GM23248 (cell line): ENCODE measurements at places on chromosomes 4 and X.

DNA sequence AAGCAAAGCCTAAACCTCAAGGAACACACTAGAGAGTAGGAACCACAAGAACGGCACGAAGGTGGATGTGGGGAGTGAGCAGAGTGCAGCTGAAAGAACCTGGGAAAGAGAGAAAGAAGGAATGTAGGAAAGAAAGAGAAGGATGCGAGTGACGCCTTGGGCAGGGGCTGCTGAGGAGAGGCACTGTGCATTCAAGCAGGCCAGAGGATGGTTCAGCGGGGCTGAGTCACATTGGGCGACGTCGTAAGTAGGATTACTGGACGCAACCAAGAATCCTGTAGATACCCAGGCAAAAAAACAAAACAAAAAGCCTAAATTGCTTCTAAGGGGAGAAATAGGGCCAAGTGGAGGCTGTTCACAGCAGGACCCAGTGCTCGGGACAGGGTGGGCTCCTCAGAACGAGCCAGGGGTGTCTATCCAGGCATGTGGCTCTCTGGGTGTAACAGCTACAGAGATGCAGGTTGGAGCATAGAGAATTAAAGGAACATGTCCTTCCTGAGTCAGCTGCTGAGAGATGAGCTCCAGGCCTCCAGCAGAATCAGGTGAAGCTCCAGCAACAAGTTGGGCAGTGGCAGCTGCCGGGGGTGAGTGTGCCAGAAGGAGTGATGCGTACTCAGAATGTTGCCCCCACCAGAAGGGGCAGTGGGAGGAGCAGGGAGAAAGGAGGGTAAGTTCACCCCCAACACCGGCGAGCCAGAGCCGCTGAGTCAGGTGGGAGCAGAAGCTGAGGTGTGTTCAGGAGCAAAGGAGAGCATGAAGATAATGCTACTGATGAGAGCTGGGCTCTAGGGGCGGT is 38.6 kb downstream of the NELFA start:
- no peak for DNase-seq

DNA sequence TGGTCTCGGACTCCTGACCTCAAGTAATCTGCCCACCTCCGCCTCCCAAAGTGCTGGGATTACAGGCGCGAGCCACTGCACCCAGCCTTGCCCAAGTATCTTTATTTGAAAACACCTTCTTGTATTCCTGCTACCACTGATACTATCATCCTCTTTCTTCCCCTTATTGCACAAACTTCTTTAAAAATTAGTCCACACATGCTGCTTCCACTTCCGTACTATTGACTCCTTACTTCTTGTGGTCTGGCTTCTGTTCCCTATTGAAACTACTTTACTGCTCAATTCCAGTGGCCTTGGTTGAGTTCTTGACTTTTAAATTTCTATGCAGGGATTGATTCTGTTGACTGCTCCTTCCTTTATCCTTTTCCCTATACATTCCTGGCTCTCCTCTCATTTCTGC is 38.8 kb downstream of the MTM1 start:
- DNase-seq: no peak

DNA sequence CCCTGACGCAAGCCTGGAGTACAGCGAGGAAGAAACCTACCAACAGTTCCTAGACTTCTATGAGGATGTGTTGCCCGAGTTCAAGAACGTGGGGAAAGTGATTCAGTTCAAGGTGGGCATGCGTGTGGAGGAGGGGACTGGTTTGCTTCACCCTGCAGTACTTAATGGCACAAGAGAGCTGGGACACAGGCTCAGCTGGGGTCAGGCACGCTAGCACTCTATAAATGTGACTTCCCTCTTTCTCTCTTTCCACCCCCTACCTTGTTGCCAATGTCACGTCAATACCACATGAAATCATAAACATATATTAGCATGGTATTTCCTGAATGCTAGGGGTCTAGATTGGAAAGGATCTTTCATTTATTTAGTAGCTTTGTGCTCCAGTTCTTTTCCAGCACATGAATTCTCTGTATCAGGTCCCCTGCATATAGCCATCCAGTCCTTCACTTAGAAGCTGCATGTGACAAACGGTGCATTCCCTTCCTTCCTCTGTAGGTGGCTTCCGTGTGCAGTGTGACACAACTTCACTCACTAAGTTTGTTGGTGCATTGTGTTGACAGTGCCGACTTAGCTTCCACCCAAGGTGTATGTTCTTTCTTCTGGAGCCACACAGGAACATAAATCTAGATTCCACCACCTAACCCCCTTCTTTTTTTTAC is 25.6 kb downstream of the ZRSR2 start:
- peak; percentile 31 for DNase-seq

DNA sequence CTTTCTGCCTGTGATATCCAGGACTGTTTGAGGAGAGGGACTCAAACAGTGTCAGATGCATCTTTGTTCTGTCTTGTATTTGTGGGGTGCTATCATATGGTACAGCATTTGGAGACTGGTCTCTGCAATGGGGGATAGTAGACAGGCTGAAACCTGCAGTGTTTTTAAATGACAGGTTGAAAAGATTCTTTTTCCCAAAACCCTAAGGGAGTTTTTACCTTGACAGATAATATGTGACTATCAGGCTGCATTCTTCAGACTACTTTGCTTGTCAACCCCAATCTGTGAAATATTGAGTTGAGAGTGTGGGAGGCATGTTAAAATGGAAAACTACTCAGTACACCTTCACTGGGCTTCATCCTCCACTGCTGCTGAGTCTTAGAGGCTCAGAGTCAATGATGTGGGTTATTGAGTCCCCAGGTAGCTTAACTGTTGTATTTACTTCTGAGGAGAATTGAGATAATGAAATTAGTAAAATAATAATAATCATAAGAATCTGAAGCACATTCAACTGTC is 274.9 kb downstream of the GASK1B start:
- no peak for DNase-seq

GRCh38 chrX:100478714-100479306 is 68.7 kb upstream of the PCDH19 start:
- DNase-seq: no peak

DNA sequence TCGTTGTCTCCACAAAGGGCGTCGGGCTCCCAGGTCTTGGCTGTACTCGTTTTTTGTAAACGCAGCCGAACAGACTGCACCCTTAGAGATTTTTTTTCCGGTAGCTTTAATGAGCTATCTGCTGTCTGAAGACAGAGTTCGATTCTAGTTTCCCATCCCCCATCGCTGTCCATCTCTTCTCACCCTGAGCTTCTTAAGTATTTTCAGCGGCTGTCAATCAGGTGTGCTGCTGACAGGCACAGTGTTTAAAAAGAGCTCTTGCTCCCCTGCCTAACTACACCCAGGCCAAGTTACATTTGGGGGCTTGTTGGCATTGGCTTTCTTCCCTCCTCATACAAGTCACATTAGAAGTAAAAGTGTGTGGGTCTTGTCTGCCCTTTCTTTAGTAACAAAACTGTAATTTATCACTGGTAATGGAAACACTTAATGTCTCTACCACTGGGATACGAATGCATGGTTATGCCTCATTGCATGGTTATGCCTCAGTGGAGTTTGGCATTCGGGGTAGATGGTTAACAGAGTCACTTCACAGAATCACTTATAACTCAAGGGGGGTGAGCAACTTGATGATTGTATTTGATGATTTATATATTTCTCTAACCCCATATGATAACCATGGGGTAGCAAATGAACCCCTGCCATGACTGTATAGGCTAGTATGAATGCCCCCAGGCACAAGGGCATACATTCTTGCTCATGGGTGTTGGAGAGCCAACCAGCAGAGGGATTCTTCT is 1.4 kb upstream of the ARHGAP6 start:
- no peak for DNase-seq

DNA sequence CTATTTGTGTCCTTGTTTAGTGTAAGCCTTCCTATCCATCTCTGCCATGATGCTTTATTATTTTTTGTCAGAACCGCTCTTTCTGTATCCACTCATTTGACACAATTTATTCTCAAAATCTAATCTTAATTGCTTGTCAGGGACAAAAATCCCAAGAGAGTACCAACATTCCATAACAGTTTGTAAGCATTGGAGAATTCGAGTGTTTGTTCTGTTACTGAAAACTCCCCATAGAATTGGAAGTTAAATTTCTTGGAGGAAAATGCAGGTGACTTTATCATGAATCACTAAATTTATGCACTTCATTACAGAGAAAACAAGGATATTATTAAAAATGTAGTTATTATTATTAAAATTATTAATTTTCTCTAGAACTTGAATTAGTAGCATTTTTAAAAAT is 1986.1 kb downstream of the ARAP2 start:
- DNase-seq: no peak

DNA sequence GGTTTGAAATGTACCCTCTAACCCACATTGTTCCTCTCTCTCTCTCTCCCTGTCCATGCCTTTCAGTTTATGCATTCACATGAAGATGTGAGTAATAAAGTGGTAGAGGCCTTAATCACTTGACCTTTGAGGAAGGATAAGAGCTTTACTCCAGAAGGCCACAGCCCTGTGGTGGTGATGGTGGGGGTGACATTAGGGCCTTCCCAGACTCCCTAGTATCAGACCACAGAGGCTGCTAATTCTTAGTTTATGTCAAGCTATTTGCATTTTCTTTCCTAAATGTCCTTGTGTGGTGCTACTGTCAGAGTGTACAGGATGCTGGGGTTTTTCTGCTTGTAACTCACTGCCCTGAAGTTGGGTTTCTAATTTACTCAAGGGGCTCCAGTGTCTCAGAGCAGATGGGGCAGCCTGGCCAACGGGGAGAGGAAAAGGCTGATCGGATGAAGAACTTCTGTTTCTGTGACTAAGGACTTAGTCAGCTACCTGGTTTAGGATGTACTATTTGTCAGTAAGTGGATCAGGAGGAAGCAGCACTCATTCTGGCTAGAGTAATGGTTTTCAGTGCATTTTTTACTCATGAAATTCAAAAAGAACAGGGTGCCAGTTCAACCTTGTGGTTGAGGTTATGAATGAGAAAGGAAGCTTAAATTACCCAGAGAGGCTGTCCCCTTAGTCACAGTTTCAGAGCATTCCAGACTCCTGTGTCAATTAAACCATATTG is 509.6 kb upstream of the DIPK2B start:
- DNase-seq: peak; percentile 90

GRCh38 chr4:129014566-129015509 is 78.5 kb downstream of the SCLT1 start:
- no peak for DNase-seq

DNA sequence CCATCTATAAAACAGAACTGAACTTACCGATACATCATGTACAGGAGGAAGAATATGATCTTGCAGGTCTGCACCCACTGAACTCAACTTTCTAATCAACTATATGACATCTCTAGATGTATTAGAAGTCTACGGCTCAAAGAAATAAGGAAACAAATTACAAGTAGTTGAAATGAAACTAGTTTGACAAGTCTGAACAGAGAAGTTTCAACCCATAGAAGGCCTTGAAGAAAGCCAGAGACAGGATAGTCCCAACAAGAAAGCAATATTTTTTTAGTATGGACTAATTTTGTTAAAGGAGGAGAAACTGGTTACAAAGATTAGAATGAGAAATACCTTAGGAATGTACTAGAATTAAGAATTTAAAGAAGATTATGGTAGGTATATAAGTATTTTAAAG is at the start of gene TMPRSS11A:
TMPRSS11A (minus strand) TSS at position 138 of the 400 bp plus-strand sequence; CDS start at position 38, 100 bp downstream.
- no peak for DNase-seq

- DNase-seq: peak; percentile 46
These were observed at the start of gene HPGD for GRCh38 chr4:174522183-174523024. HPGD (minus strand) TSS chr4:174522488; CDS start chr4:174522451, 37 bp downstream.

DNA sequence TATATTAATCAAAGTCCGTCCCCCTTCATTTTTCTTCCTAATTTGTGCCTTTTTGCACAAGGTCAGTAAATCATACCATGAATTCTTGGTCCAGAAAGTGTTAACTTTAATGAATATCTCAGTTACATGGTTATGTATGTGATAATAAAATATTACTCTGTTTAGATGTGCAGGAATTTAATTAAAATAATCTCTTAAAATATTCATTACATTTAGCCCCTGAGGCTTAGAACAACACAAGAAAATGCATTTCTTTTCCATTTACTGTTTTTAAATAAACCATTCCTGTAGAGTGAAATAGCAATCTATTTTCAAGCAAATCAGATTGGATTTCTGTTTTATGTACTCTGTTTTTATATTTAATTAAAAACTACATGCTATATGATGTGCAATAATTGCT is 17.6 kb downstream of the MAB21L2 start:
- no peak for DNase-seq
